Fibroblast of mammary gland (primary cell): ENCODE measurements at places on chromosomes 2 and 18.

DNA sequence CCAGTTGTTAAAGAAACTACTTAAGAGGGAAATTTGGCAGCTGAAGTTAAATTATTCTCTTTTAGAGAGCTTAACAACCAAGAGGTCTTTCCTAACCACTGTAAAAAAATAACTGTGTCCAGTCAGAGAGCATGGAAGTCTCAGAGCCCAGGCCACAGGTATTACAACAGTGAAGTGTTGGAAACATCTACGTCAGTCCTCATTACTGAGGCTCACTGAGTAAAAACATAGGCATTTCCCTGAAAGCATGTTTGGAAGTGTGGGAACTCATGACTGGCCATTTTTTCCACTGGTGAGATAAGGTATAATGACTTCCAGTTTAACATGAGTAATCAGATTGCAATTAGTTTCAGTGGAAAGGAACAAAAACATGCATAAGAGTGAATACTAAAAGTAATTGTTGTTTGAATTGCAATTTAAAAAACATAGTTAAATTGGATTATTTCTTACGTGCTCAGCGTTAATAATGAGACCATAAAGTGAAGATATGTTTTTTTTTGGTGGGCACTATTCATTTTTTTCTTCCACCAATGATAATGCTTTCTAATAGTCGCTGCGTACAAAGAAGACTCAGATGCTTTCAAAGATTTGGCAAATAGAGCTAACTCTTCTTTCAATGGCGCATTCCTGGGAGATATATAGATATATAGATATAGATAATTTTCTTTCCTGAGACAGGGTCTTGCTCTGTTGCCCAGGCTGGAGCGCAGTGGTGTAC, 60.8 kb downstream of the EFEMP1 start:
- peak; percentile 100 for DNase-seq

DNA sequence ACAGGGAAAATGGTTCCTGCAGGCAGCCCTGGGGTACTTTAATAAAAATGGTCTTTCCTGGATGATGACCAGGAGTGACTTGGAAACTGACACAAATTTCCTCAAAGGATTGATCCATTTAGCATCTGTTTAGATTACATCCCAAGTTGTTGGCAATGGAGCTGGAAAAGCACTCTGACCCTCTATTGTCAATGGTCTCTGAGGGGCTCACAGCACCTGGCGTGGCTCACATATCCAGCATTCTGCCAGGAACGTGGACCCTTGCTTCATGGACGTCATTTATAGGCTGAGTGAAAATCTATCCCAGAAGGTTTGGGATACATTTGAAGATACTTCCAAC, 43.8 kb downstream of the SERTAD2 start:
- DNase-seq = no peak

- peak; percentile 90 for DNase-seq
Measured at GRCh38 chr2:16652296-16653082, 13.1 kb downstream of the CYRIA start.

GRCh38 chr2:9110893-9111569, 95.6 kb upstream of the ASAP2 start:
- peak; percentile 28 for DNase-seq

DNA sequence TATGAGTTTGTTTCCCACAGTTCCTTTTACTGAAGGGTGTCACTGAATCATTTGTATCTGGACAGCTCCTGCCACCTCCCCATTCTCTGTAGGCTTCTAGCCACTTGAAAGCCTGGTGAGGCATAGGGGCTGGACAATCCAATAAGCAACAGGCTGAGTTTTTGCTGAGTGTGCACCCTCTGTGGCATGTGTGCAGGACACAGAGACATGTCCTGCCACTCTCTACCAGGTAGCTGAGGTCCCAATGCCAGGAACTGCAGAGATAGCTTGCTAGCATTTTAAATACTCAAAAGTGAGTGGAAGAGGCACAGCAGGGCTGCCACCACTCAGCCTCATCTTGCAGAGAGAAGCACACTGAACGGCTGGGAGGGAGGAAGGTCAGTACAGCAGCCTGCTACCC, 77.2 kb upstream of the TFCP2L1 start:
- no peak for DNase-seq

DNA sequence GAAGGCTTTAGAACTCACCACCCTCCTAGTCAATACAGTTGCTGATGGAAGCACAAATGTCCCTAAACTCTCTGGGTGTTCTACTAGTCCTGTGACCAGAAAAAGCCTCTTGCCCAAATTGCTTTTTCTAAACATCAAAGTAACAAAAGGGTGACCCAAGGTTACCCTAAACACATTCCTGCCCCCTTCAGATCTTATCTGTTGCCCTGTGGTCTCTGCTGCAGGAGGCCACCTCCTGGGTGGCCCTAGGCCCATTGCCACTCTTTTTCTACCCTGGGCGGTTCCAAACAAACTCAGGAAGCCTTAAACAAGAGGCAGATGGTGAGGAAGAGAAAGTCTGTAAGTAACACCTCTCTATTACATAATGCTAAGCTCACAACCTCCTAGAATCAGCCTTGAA, 3.3 kb downstream of the RNF152 start:
- DNase-seq = no peak

- DNase-seq = peak; percentile 53
Measured at GRCh38 chr2:48738806-48739205, 16.7 kb downstream of the LHCGR start.

GRCh38 chr2:84494070-84494469, 22.2 kb upstream of the DNAH6 start:
- DNase-seq = peak; percentile 48
